Activated CD4-positive, alpha-beta T cell treated with anti-CD3 and anti-CD28 coated beads, Interleukin-2, amount 10 ng/mL, durations not matched to agents 7 days and 5 days (primary cell): ENCODE measurements at places on chromosomes 11 and 22.

- no peak overlapping the region for H3K4me3 ChIP-seq
- no peaks in the 10 kb centered on the region for H3K27me3 ChIP-seq
- no peaks in the 10 kb centered on the region for H3K36me3 ChIP-seq
- peaks cover 22% of the 10 kb centered on the region for H3K4me1 ChIP-seq
- DNase-seq: no peak
Observed at GRCh38 chr22:42925598-42925997, 68.5 kb upstream of the ARFGAP3 start.

- H3K4me1 ChIP-seq: peaks cover 21% of the 10 kb centered on the region
- H3K36me3 ChIP-seq: peaks cover 14% of the 10 kb centered on the region
- no peak overlapping the region for H3K4me3 ChIP-seq
- no peaks in the 10 kb centered on the region for H3K27me3 ChIP-seq
Observed at GRCh38 chr11:17159441-17159840, 48.3 kb downstream of the PIK3C2A start.

DNA sequence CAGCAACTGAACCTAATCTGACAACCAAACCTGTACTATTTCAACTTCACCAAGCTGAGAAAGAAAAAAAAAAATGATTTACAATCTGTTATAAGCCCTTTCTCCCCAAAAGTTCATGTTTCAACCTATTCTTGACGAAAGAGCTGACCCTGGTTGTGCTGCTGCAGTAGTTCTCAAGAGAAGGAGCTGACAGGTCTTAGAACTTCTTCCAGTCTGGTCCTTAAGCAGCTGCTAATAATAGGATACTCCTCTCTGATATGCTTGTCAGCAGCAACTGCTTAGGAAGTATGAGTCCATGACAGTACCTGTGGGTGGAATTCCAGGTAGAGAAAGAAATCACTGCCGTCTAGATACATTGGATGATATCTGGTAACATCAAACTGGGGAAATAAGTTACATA, 735.1 kb upstream of the CCDC90B start:
- no peaks in the 10 kb centered on the region for H3K4me1 ChIP-seq
- no peaks in the 10 kb centered on the region for H3K27me3 ChIP-seq
- H3K36me3 ChIP-seq: no peaks in the 10 kb centered on the region
- DNase-seq: no peak
- H3K27ac ChIP-seq: no peak overlapping the region
- no peak overlapping the region for H3K4me3 ChIP-seq

DNA sequence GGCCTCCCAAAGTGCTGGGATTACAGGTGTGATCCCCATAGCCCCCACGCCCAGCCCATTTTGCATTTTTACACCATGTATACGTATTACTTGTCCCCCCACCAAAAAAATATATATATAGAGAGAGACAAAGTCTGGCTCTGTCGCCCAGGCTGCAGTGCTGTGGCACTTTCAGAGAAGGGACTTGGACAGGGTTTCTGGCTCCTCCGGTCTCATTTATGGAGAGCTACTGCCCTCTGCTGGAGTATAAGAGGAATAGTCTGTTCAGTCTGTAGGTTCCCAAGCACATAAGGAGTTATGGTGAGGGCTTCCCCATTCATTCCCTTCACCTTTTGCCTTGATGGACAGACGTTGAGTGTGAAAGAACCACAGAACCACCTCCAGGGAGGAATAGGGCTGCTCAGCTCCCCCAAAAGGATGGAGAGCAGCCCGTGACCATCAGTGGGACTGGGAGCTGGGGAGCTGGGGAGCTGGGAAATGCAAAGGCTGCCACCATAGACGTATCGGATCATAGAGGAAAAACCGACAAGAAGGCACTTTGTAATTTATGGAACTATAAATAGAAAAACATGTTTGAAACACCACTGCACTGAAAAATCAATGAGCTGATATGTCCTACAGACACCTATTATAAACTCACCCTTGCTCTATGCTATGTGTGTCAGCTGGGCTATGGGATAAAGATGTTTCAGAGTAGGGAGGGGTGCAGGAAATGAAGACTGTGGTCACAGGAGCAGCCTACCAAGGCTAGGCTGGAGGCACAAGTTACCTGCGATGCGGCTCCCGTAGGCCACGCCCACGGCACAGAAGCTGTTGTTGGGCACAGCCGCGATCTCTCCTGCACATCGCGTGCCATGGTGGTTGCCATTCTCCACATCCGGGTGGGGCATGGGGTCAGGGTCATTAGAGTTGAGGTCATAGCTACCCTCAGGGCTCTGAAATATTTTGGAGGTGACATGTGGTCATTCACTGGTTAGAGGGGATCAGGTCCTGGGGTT, 5.2 kb downstream of the PCSK7 start:
- no peaks in the 10 kb centered on the region for H3K27me3 ChIP-seq
- peak; percentile 62 for DNase-seq
- H3K27ac ChIP-seq: peak overlapping the region; percentile 71
- no peak overlapping the region for H3K4me3 ChIP-seq

GRCh38 chr11:133598906-133599305, 66.6 kb upstream of the OPCML start:
- no peak overlapping the region for H3K4me3 ChIP-seq
- no peak overlapping the region for H3K27ac ChIP-seq
- no peak for DNase-seq
- no peaks in the 10 kb centered on the region for H3K27me3 ChIP-seq

GRCh38 chr11:81203876-81204275, 1529.8 kb downstream of the FAM181B start:
- no peaks in the 10 kb centered on the region for H3K27me3 ChIP-seq
- H3K4me1 ChIP-seq: no peaks in the 10 kb centered on the region
- DNase-seq: no peak
- H3K27ac ChIP-seq: no peak overlapping the region
- H3K36me3 ChIP-seq: no peaks in the 10 kb centered on the region

DNA sequence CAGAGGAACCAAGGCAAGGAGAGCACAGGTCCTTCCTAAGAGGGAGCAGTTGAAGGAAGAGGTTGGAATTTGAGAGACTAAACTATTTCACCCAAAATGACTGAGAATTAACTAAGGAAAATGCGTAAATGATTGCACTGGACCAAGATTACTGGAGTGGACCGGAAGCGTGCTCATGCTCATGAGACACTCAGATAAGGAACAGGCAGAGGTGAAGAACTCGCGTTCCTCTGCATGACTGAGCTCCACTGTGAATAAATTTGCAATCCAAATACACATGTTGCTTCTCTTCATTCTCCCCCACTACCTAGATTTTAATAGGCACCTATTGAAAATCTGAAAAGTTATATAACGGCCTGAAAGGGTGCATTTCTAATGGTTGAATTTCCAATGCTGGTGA, 207.0 kb downstream of the KIRREL3 start:
- DNase-seq: no peak
- H3K36me3 ChIP-seq: no peaks in the 10 kb centered on the region
- peaks cover 1% of the 10 kb centered on the region for H3K27me3 ChIP-seq
- no peak overlapping the region for H3K4me3 ChIP-seq

- peaks cover 6% of the 10 kb centered on the region for H3K27me3 ChIP-seq
- DNase-seq: no peak
- H3K36me3 ChIP-seq: no peaks in the 10 kb centered on the region
- no peaks in the 10 kb centered on the region for H3K4me1 ChIP-seq
Observed at GRCh38 chr11:119797736-119798135, 68.7 kb upstream of the NECTIN1 start.

DNA sequence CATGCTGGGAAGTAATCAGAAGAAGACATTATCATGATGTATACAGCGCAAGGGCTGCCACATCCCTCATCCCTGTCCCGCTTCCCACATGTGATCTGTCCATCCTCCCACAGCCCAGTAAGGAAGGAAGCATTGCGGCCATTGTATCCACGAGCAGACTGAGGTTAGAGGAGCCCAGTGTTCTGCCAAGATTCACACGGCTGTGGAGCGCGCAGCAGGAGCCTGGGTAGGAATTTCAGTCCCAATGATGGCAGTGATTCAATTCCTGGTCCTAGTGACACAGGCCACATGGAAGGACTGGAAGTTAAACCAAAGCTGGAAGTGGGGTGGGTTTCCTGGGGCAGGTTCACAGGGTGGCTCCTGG, 89.2 kb downstream of the RTL6 start:
- no peak overlapping the region for H3K27ac ChIP-seq
- peaks cover 2% of the 10 kb centered on the region for H3K27me3 ChIP-seq
- no peaks in the 10 kb centered on the region for H3K36me3 ChIP-seq
- no peak for DNase-seq

- H3K4me1 ChIP-seq: no peaks in the 10 kb centered on the region
- no peaks in the 10 kb centered on the region for H3K27me3 ChIP-seq
- no peak for DNase-seq
- peaks cover 7% of the 10 kb centered on the region for H3K36me3 ChIP-seq
- H3K27ac ChIP-seq: no peak overlapping the region
- H3K4me3 ChIP-seq: no peak overlapping the region
Observed at GRCh38 chr22:27975381-27976013, 56.4 kb upstream of the PITPNB start.

DNA sequence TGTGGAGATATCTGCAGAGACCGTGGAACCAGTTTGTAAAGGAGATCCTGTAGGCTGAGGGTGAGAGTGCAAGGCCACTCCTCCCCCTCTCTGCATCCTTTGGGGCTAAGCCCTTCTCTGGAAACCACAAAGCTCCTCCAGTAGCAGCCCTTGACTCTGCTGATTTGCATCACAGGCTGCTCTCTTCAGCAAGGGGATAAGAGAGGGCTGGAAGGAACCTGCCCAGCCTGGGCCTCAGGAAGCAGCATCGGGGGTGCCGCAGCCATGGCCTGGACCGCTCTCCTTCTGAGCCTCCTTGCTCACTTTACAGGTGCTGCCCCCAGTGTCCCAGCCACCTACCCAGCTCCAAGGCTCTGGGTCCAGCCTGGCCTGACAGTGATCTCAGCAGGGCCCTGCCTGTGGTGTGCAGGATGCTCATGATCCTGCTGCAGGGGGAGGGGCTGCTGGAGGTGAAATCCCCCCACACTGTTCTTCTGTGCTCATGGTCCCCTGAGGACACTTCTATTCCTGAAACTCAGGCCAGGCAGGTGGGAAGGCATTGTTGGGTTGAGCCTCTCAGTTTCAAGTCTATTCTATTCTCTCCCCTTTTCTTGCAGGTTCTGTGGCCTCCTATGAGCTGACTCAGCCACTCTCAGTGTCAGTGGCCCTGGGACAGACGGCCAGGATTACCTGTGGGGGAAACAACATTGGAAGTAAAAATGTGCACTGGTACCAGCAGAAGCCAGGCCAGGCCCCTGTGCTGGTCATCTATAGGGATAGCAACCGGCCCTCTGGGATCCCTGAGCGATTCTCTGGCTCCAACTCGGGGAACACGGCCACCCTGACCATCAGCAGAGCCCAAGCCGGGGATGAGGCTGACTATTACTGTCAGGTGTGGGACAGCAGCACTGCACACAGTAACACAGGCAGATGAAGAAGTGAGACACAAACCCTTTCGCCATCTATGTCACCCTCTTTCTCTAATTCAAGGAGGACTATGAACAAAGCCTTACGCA, 68.5 kb upstream of the IGLL5 start:
- peak overlapping the region; percentile 98 for H3K27ac ChIP-seq
- DNase-seq: peak; percentile 77
- peaks cover 18% of the 10 kb centered on the region for H3K36me3 ChIP-seq
- no peaks in the 10 kb centered on the region for H3K27me3 ChIP-seq
- peak overlapping the region; percentile 70 for H3K4me3 ChIP-seq

DNA sequence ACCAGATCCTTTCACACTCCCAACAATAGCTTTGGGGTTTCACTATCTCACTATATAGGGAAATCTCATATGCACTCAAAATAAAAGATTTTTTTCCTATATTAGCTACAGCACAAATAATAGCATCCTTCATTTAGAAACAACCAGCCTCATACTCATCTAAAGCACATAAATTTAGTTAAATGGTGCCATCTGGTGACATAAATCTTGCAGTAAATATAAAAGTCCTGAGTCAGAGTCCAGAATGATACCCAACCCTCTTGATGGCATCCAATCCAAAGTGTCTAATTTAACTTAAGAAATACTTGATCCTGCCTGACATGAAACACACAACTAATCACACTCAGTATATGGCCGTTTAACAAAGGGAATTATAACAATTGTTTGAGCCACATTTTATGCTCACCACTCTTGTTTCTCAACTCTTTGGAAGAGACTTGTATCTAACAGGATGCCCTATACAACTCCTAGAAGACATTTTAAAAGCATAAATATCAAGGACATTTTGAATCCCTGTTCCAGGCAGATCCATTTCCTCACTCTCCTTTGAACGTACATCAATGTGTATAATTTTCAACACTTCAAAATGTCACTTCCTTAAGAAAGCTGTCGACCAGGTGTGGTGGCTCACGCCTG, 36.2 kb downstream of the DLG2 start:
- no peaks in the 10 kb centered on the region for H3K36me3 ChIP-seq
- H3K4me3 ChIP-seq: no peak overlapping the region
- no peaks in the 10 kb centered on the region for H3K4me1 ChIP-seq
- no peak for DNase-seq

GRCh38 chr11:79493555-79494171, 52.8 kb upstream of the TENM4 start:
- peaks cover 1% of the 10 kb centered on the region for H3K27me3 ChIP-seq
- no peak overlapping the region for H3K27ac ChIP-seq
- H3K4me1 ChIP-seq: no peaks in the 10 kb centered on the region
- no peaks in the 10 kb centered on the region for H3K36me3 ChIP-seq

DNA sequence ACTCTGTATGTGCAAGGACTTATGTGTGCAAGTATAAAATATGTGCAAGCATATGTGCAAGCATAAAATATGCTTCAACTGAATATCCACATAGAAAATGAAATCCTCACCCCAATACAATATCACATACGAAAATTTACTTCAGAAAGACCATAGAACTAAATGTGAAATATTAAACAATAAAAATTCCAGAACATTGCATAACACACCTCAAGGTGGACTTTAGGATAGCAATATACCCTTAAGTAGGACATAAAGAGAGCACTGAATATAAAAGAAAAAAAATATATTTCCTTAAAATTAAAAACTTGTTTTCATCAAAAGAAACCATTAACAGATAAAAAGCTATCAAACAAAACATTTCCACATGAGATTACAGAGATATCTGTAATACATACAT, 67.8 kb downstream of the FCHSD2 start:
- H3K27ac ChIP-seq: no peak overlapping the region
- no peak overlapping the region for H3K4me3 ChIP-seq
- peaks cover 27% of the 10 kb centered on the region for H3K4me1 ChIP-seq
- DNase-seq: no peak
- H3K27me3 ChIP-seq: no peaks in the 10 kb centered on the region
- peaks cover 32% of the 10 kb centered on the region for H3K36me3 ChIP-seq

GRCh38 chr11:46588915-46589314, 4.9 kb downstream of the AMBRA1 start:
- H3K4me3 ChIP-seq: no peak overlapping the region
- H3K27me3 ChIP-seq: no peaks in the 10 kb centered on the region
- no peak overlapping the region for H3K27ac ChIP-seq
- peaks cover 24% of the 10 kb centered on the region for H3K36me3 ChIP-seq
- DNase-seq: no peak

GRCh38 chr22:24153959-24154358, 27.3 kb upstream of the SUSD2 start:
- peaks cover 60% of the 10 kb centered on the region for H3K4me1 ChIP-seq
- DNase-seq: peak; percentile 24
- peak overlapping the region; percentile 71 for H3K4me3 ChIP-seq
- H3K36me3 ChIP-seq: peaks cover 13% of the 10 kb centered on the region
- H3K27me3 ChIP-seq: no peaks in the 10 kb centered on the region
- H3K27ac ChIP-seq: peak overlapping the region; percentile 98

- H3K27ac ChIP-seq: no peak overlapping the region
- no peaks in the 10 kb centered on the region for H3K4me1 ChIP-seq
- H3K36me3 ChIP-seq: no peaks in the 10 kb centered on the region
Observed at GRCh38 chr11:45303316-45303715, 17.2 kb upstream of the SYT13 start.

GRCh38 chr11:116328851-116329250, 443.9 kb downstream of the BUD13 start:
- H3K27ac ChIP-seq: no peak overlapping the region
- no peaks in the 10 kb centered on the region for H3K4me1 ChIP-seq
- H3K4me3 ChIP-seq: no peak overlapping the region
- no peak for DNase-seq
- no peaks in the 10 kb centered on the region for H3K27me3 ChIP-seq
